ENCODE measurements at places on chromosomes 12 and 14.

DNA sequence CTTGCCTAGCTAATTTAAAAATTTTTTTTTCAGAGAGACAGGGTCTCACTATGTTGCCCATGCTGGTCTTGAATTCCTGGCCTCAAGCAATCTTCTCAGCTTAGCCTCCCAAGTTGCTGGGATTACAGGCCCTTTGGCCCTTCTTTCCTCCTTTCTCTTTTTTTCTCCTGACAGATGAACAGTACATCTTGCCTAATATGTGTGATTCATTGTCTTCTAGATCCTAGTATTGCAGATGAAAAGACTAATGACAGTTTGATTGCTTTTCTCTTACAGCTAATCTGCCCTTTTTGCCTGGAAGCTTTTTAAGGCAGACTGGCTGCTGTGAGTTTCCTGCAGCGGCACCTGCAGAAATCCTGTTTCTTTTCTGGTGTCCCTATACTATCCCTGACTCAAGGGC lies 12.0 kb downstream of the DEPDC4 start:
- H3K27me3 ChIP-seq = no peaks in the 10 kb centered on the region
- no peak overlapping the region for H3K27ac ChIP-seq
- H3K36me3 ChIP-seq = no peaks in the 10 kb centered on the region
- H3K4me1 ChIP-seq = no peaks in the 10 kb centered on the region
- no peak for DNase-seq

- H3K4me1 ChIP-seq = peaks cover 13% of the 10 kb centered on the region
- no peaks in the 10 kb centered on the region for H3K27me3 ChIP-seq
- H3K27ac ChIP-seq = peak overlapping the region; percentile 12
- no peak for DNase-seq
Measured at GRCh38 chr12:6084969-6085450, 39.5 kb downstream of the VWF start.

DNA sequence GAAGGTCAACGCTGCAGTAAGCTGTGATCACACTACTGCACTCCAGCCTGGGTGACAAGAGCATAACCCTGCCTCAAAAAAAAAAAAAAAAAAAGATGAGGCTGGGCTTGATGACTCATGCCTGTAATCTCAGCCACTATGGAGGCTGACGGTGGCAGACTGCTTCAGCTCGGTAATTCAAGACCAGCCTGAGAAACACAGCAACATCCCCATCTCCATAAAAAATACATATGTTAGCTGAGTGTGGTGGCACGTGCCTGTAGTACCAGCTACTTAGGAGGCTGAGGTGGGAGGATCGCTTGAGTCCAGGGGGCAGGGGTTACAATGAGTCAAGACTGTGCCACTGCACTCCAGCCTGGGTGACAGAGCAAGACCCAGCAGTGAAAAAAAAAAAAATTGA lies 50.4 kb downstream of the GXYLT1 start:
- H3K4me3 ChIP-seq = no peak overlapping the region
- no peaks in the 10 kb centered on the region for H3K27me3 ChIP-seq
- H3K4me1 ChIP-seq = no peaks in the 10 kb centered on the region
- peaks cover 4% of the 10 kb centered on the region for H3K36me3 ChIP-seq
- no peak overlapping the region for H3K27ac ChIP-seq

- DNase-seq = no peak
- no peaks in the 10 kb centered on the region for H3K4me1 ChIP-seq
- H3K27ac ChIP-seq = no peak overlapping the region
- H3K36me3 ChIP-seq = no peaks in the 10 kb centered on the region
Measured at GRCh38 chr14:78162202-78162601, 8.0 kb upstream of the NRXN3 start.

DNA sequence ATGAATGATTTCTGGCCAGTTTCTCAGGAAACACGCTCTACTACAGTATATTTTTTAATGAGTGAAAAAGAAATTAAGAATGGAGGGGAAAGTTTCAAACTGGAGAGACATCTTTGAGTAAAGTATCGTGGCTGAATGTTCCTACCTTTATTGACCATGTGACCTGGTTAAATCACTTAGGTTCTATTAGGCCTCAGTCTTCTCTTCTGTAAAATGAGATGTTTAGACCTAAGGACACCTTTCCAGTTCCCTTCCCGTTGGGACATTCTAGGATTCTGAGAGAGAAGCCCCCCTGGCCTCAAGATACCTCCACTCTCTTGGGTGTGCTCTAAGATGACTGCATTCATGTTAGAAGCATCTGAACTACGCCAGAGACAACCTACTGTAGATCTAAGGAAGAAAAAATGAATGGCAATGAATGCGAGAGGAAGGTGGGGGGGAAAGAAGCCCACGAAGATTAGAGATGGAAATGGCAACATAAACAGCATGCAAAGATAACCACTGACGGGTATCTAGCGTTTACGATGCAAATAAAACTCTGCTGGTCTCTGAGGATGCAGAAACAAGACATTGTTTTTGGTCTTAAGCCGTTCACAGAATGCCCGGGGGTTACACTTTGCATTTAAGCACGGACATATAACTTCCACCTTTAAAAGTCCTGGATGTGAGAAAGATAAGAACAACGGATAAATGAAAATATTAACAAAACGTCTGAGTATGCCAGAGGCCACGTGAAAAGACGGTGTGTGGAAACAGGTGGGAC lies 599 bp upstream of the CPSF6 start:
- no peak for DNase-seq
- H3K27ac ChIP-seq = peak overlapping the region; percentile 78
- H3K36me3 ChIP-seq = peaks cover 1% of the 10 kb centered on the region
- H3K27me3 ChIP-seq = no peaks in the 10 kb centered on the region

DNA sequence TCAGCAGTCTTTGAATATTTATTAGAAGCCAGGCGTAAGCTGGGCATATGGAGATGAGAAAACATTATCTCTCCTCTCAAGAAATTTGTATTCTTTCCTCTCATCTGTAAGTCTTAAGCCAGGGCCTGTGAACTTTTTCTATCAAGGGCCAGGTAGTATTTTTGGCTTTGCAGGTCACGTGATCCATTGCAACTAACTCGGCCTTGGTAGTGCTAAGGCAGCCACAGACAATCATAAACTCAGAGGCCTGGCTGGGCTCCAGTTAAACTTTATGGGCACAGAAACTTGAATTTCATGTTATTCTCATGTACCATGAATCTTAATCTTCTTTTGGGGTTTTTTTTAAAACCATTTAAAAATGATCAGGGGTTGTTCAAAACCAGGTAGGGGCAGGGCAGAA lies 117.4 kb upstream of the PELI2 start:
- peaks cover 10% of the 10 kb centered on the region for H3K4me1 ChIP-seq
- no peak for DNase-seq

DNA sequence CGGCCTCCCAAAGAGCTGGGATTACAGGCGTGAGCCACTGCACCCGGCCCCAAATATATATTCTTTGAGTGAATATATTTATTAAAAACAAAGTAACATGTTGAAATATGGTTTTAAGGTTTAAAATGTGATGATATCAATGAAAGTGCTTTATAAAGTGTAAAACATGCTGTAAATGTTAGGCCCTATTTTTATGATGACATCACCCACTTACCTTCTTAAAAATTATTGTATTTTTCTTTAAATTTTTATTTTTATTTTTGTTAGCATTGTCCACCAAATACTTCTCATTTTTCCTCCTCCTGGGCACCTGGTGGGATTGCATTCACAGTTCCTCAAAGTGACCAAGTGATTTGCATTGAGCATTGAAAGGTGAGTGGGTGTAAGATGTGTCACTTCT lies 152.6 kb upstream of the TBX3 start:
- H3K4me1 ChIP-seq = no peaks in the 10 kb centered on the region
- no peaks in the 10 kb centered on the region for H3K27me3 ChIP-seq

GRCh38 chr14:96635850-96636249 lies 133.7 kb downstream of the PAPOLA start:
- H3K27me3 ChIP-seq = no peaks in the 10 kb centered on the region
- no peak overlapping the region for H3K27ac ChIP-seq
- no peaks in the 10 kb centered on the region for H3K36me3 ChIP-seq

DNA sequence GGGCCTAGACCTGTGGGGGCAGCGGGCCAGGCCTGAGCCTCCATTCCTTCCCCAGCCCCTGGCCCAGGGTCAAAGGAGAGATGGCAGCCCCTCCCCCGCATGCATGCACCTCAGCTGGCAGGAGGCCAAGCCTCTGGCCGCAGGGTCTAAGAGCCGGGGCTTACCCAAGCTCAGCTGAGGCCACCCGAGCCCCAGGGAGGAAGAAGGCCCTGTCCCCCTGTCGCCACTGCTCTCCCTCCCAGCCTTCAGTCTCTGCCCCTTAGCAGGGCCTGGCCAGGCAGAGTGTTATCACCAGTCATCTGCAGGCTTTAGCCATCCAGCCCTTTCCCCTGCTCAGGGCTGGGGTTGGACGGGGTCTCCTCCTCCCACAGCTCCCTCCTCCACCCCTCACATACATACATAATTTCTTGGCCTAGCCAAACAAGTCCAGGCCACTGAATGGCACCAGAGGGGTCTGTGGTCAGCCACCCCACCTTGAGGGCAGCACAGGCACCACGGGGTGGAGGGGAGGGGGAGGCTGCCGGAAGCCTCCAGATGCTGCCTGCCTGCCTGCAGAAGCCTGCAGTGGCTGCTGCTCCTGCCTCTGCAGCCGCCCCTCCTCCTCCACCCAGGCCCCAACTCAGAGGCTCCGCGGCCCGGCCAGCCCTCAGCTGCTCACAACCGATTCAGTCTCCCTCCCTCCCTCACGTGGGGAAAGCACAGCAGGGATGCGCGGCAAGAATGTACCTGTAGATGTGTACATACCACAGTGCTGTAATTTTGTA lies 22.8 kb downstream of the RAB35 start:
- H3K36me3 ChIP-seq = no peaks in the 10 kb centered on the region
- DNase-seq = peak; percentile 31
- no peaks in the 10 kb centered on the region for H3K27me3 ChIP-seq
- no peak overlapping the region for H3K27ac ChIP-seq
- H3K4me1 ChIP-seq = no peaks in the 10 kb centered on the region

DNA sequence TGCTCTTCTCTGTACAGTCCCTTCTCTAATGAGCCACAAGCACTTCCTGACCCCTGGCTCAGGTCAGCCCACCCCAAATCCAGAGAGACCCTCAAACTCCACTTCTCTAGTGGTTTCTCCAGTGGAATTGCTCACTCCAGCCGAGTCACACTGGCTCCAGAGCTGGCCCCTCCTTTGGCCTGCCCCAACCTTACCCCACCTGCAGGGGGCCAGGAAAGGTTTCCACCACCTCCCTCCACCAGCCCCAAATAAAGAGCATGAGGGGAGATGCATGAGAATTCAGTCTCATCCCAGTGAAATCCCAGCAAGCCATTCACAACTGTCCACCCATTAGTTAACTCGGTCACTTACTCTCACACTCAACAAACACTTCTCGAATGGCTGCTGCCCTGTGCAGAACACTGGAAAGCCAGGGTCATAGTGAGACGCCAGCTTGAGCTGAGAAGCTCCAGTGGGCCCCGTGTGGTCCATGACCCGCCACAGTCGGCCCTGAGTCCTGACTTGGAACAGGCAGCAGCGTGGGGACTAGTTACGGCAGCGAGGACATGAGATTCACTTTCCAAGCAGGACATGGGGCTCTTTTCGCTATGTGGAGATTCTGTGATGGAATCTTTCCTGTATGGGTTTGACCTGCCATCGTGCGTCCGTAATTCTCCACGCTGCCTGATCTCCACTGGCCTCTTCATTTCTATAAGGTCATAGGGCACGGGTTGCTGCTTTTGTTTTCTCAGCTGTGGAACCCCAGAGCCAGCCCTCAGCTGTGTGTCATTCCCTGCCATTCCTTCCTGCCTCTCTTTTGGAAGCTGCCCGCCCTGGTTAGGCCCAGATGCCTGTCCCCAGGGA lies 44.2 kb downstream of the SLC6A12 start:
- H3K36me3 ChIP-seq = no peaks in the 10 kb centered on the region
- no peak overlapping the region for H3K27ac ChIP-seq
- no peak for DNase-seq
- H3K4me1 ChIP-seq = peaks cover 3% of the 10 kb centered on the region
- no peaks in the 10 kb centered on the region for H3K27me3 ChIP-seq

Measured in lung (tissue), 17 donors.